Sigmoid colon (tissue), 7 donors: ENCODE measurements at places on chromosomes 5 and 9. TPM values are rescaled to one million over a fixed set of nuclear protein-coding genes. Genes with fewer than 3 reads are reported as not detected.
A peak's percentile ranks its signal among the peaks of the same experiment; 100 is the strongest.

Gene STARD4
- 8.6 TPM for total RNA-seq

Gene PRRX2
- not detected for total RNA-seq

Gene SLC36A3
- total RNA-seq, result not detected

Gene TMEM174
- total RNA-seq, result not detected

GRCh38 chr5:146751054-146751453 is 127.5 kb downstream of the PPP2R2B start:
- DNase-seq, result no peak

- DNase-seq, result no peak
Measured at GRCh38 chr9:96457266-96457665, 7.3 kb downstream of the HABP4 start.

DNA sequence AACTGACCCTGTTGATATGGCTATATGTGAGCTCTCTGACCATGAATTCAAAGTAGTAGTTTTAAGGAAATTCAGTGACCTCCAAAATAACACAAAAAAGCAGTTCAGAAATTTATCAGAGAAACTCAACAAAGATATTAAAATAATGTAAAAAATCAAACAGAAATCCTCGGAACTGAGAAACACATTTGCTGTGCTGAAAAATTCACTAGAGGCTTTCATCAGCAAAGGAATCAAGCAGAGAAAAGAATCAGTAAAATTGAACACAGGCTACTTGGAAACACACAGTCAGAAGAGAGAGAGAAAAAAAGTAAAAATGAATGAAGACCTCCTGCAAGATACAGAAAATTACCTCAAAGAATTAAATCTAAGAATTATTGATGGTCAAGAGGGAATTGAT is 417.2 kb downstream of the TMEM232 start:
- DNase-seq, result no peak

- DNase-seq, result no peak
Measured at GRCh38 chr5:139982157-139982974, 60.7 kb downstream of the NRG2 start.

DNA sequence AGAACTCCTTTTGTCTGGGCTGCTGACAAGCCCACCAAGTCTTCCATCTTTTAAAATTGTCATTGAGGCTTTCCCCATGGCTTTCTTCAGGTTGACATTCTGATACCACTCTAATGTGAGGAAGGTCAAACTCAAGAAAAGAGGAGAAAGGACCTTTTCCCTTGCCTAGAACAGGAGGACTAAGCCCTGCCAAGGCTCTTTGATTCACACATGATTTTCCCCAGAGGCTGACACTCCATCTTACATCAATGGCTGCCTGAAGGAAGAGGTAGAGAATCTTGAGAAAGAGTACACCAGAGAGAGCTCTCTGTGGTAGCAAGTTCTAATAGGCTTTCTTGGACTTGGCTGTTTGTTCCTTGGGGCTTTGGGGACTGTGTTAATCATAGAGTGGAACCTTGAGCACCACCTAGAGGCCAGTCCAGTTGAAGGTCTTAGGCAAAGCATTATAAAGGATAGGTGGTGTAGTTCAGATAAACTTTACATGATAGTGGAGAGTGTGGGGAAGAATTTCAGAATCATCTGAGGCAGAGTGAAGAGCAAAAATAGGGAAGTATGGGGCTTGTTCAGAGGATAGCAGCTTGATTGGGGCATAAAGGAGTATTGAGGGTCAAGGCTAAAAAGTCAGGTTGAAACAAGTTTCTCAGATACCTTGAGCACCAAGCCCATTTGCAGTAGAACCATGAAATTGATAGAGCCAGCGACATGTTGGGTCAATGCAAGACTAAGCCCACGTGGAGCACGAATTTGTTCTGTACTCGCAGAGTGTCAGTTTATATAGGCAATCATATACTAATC is 36.7 kb downstream of the NDFIP1 start:
- peak; percentile 69 for DNase-seq

GRCh38 chr5:15837551-15838289 is 337.7 kb downstream of the FBXL7 start:
- no peak for DNase-seq

GRCh38 chr5:56145511-56145910 is 87.6 kb downstream of the ANKRD55 start:
- no peak for DNase-seq

DNA sequence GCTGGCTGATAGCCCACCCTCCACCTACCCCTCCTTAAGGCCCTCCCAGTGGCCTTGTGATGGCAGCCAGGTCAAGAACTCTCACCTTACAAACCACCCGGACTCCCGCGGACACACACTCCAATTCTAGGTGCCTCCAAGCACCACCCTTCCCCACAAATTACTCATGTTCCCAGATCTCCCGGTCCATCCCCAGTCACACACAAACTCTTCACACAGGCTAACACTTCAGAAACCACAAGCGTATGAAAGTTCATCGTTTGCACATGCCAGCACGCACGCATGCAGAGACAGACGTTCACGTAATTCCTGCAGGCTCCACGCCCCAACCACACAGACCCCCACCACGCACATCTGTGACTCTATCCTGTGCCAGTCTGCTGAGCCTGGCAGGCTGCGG is 18.0 kb downstream of the NR5A1 start:
- no peak for DNase-seq

- no peak for DNase-seq
Measured at GRCh38 chr9:100134731-100135130, 35.7 kb downstream of the INVS start.

DNA sequence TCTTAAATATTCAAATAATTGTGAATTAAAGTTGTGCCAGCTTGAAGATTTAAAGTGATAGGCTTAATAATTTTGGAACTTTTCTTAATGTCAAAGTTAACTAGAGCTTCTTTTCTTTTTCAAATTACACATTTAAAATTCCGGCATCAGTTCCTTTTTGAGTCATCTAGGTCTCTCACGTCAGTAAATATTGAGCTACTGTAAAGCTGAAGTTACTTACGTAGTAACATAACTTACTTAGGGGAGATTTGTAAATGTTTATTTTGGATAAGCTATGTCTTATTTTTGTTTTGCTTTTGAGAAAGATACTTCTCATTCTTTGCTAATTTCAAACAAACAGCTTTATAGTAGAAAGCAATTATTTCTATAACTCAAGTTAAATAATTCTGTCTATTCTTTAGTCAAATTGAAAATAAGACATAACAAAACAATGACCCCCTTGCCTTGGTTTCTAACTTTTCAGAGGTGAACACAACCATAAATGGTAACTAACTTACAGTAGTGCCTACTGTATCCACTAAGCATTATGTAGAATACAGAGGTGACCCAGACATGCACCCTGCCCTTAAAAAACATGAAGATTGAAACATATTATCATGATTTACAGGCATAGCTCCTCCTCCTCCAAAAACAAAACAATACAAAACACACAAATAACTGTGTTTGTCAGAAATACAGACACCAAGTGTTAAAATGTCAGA is 29.8 kb downstream of the CD274 start:
- no peak for DNase-seq

DNA sequence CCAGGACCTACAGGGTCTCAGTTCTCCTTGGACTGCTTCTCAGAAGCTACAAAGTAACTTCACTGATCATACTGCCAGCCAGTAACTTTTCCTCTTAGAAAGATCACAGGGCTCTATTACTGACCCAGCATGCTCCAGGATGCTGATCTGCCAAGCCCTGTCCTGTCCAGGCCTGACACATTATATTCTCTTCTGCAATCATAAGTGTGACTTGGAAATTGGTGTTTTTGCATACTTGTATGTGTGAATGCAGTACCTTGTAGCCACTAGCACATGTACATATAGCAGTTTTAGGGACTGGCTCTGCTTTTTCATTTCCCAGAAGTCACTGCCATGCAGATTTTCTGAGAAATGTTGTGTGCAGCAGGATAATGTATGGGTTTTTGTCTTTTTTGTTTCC is 40.1 kb upstream of the CCNH start:
- DNase-seq, result no peak

GRCh38 chr9:105361873-105362272 is 86.0 kb upstream of the FSD1L start:
- DNase-seq, result no peak

- peak; percentile 81 for DNase-seq
Measured at GRCh38 chr9:117704024-117704575, at the start of gene TLR4. Gene TLR4, plus strand, starts transcription at chr9:117704403. Its CDS starts 70 bp downstream, at chr9:117704473.

GRCh38 chr5:97022898-97023297 is 87.0 kb downstream of the LNPEP start:
- DNase-seq, result no peak

DNA sequence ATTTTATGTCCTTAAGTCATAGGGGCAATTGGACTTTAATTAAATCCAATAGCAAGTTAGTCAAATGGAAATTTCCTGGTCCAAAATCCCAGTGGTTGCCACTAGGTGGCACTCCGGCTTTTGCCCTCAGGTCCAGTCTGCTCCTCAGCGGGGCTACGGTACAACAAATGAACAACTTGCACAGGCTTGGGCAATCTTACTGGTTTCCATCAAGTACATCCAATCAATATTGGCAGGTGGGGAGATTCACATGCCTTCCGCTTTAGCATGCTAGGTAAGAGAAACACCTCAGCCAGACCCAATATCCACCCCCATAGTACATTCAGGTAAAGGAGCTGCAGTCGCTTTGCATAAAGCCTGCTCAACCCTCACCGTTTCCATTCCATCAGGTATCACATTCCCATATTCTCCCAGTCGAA is 6.3 kb upstream of the MXD3 start:
- DNase-seq, result peak; percentile 82

DNA sequence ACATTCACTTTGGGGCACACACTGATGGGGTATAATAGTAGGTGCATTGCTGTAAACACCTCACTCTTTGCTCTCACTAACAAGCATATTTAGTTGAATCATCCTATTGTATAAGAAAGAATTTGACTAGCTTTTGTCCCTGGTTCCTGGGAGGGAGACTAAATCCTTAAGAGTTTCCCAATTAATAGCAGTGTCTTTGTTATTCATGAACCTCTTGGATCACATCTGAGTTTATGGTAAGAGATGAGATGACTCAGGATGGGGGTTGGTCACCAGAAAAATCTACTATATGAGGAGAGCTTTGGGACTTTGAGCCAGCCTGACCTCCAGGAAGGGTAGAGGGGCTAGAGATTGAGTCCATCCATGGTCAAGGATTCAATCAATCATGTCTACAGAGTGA is 56.8 kb downstream of the PUM3 start:
- no peak for DNase-seq

- DNase-seq, result no peak
Measured at GRCh38 chr9:18672706-18673105, 198.8 kb downstream of the ADAMTSL1 start.

DNA sequence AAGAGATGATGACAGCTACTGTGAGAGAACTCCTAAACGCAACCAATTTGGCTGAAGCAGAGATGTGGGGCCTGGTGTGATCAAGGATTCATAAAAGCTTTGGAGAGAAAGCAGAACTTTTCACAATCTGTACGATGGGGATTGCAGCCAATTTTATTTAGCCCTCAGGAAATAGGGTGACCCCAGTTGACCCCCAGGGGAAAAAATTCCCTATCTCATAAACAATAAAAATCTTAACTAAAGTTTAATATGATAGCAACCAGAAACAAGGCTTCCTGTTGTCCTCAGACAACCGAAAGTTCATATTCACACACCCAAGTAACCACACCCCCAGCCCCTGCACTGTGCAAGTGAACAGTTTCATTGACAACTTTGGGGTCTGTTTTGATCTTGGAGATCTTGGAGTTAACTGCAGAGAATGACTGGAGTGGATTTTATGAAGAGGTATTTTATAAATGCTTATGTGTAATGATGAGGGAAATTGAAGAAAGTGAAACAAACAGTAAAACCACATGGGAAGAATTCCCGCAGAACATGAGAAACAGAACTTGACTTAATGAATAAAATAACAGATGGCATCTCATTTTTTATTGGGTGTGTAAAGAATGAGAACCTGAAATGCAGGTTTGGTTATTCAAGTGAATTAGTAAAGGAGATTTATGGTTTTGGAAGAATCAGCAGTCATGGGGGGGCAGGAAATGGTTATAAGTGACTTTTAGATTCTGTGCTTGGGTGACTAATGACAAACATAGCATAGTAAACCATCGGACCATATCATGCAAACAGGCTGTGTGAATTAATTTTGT is 94.5 kb downstream of the PDE4D start:
- DNase-seq, result no peak

DNA sequence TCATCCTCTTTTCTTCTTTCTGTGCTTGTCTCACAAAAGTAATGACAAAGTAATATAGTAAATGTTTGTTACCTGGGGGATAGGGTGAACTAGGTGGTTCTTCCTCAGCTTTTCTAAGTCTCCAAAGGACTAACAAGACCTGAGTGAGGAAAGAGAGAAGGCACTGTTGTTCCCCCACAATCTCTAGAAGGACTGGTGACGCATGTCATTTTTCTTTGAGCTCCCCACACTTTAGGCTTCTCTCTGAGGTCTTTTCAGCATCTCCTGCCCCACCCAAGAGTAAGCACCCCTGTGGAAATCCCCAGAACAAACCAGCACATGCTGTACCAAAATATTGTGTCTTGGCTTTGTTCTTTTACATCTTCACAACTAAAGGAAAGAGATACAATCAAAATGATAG is 2.4 kb upstream of the IL7R start:
- no peak for DNase-seq

DNA sequence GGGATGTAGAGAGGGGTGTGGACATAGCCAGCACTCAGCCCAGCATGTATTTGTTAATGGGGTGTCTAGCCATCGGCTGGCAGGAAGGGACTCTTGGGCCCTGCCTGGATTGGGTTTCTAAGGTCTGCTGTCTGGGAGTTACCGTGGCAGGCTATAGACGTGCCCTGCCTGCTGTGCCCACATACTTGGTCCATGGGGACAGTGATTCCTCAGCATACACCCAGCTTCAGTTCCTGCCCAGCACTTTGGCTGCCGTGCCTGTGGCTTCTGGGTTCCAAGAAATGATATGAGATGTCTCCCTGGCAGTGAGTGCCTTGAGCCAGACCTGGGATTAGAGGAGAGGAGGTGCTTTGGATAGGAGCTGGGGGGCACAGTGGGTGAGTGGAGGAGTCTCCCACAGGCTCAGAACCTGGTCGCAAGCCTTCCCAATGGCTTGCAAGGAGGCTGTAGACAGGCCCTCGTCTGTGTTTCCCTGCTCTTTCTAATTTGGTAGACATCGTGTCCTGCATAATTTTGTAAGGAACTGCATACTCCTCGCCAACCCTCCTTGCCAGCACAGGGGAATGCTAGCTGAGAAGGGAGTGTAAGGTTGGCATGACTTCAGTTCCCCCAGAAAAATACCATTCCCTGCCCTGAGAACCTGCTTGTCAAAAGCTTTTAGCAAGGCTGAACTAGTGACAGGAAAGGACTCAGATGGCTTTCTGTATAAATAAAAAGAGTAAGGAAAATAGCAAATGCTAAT is 287.9 kb downstream of the ZSWIM6 start:
- DNase-seq, result no peak

- no peak for DNase-seq
Measured at GRCh38 chr9:111898331-111899096, 1.9 kb downstream of the UGCG start.

DNA sequence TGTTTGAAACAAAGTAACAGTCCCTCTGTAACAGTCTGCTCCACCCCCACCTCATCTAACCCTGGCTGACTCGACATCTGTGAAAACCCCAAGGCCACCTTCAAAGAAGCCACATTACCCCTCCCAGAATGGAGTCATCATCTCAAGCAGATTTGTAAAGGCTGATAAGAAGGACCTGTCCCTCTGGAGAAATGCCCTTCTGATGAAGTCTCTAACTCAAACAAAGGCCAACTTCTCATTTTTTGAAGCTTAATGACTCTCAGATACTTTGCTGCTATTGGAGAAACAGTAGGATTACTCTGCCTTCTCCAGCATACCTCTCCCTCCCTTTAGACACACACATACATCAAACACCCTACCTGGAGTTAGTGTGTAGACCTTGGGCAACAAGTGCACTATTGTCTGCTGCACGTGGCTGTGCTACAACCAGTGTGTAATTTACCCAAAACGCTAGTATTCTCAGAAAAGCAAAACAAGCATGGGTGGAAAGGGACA is 5.3 kb upstream of the SUSD1 start:
- no peak for DNase-seq
